Bone marrow (tissue), 2 donors: ENCODE measurements at places on chromosomes 1 and 21.

DNA sequence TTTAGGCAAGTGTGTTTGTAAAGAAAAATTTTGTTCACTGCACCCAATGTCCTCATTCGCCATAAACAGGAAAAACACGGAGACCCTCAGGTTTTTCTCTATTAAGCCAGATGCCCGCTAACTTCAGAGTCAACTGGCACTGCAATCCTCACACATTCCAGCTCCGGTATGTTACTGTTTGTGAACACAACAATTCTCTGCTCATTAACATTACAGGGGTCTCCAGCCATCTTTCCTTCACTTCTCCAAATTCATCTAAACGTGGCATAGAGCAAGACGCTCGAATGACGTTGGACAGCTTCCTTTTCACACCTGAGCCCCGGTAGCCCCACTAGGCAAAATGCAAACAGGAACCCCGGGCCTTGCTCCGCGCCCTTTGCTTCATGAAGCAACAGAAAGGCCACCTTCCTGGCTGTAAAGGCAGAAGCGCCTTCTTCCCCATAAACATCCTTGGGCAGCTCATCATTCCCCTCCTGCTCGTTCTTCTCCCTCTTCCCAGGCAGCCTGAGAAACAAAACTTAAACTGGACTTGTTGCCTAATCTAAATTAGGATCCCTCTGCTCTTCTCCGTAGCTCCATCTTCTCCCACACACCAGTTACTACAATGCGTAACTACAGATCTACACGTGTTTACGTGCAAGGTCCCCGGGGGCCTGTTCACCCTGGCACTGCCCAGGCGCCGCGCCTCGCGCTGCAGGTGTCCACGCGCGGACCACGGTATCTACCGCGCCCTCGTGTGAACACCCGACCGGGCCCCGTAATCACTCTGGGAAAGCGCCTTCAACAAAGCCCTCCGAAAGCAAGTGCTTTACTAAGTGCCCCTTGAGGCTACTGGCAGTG, 1.2 kb downstream of the LBR start:
- no peak for DNase-seq

- DNase-seq, result no peak
Measured at GRCh38 chr1:5659606-5660005, 332.6 kb downstream of the NPHP4 start.

- DNase-seq, result no peak
Measured at GRCh38 chr1:110188035-110188618, 22.0 kb upstream of the KCNC4 start.

- no peak for DNase-seq
Measured at GRCh38 chr1:237834048-237834447, 56.7 kb downstream of the ZP4 start.

DNA sequence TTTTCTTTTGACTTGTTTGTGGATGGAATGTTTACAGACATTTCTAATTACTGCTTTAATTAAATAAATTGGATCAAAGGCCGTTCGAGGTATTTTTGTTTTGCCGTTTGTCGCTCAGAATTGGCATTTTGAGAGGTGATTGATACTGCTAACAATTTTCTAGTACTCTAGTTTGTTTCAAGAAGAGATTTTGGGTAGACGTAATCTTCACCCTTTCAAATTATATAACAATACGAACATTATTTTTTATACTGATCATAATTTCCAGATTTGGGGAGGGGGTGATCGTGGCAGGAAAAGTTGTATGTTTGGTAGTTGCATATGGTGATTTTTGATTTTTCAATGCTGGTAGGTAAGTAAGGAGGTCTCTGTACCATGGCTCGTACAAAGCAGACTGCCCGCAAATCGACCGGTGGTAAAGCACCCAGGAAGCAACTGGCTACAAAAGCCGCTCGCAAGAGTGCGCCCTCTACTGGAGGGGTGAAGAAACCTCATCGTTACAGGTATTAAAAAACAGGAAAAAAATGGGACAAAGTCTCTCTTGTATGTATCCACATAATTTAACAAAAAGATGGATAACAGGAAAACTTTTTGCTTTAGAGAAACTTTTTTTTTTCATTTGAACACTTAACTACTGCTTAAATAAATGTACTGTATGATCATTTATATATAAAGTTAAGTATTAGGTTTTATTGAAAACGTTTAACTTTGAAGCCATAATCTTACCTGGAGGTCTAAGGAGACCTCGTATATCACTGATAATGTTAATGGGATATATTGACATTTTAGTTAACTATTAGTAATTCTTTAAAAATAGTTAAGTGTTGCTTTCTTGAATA, 1.7 kb downstream of the H3-3A start:
- DNase-seq, result no peak

DNA sequence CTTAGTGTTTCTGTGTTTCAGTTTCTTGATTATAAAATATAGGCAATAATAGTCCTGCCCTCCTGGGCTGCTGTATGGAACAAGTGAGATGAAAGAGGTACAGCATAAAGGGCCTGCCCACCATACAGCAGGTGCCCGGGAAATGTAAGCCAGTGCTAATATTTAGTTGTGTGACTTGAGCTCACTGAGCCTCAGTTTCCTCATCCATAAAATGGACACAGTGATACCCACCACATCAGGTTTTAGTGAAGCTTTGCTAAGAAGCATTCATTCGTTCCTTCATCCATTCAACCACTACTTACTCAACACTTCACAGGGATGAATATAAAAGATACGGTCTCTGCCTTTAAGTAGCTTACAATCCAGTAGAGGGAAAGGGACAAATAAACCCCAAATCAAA, 19.9 kb downstream of the CNTN2 start:
- no peak for DNase-seq

DNA sequence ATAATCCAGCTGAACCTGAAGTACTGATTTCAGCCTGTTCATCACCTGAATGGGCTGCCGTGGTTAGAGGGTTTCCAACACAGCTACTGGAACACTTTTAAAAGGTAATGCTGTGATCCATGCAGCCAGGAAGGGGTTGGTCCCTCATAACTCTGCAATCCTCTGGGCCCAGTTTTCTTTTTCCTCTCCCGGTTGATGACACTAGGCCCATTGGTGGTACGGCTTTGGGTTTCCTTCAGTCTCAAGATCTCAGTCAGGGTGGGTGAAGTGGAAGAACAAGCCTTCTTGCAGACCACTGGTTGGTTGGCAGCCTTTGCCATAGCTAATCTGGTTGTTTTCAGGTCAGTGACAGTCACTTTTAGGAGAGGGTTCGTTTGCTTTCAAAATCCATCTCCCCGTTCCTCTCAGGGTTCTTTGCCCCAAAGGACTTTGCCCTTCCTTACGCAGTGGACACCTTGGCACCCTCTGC, 502 bp upstream of the SLC35A3 start:
- DNase-seq, result no peak

DNA sequence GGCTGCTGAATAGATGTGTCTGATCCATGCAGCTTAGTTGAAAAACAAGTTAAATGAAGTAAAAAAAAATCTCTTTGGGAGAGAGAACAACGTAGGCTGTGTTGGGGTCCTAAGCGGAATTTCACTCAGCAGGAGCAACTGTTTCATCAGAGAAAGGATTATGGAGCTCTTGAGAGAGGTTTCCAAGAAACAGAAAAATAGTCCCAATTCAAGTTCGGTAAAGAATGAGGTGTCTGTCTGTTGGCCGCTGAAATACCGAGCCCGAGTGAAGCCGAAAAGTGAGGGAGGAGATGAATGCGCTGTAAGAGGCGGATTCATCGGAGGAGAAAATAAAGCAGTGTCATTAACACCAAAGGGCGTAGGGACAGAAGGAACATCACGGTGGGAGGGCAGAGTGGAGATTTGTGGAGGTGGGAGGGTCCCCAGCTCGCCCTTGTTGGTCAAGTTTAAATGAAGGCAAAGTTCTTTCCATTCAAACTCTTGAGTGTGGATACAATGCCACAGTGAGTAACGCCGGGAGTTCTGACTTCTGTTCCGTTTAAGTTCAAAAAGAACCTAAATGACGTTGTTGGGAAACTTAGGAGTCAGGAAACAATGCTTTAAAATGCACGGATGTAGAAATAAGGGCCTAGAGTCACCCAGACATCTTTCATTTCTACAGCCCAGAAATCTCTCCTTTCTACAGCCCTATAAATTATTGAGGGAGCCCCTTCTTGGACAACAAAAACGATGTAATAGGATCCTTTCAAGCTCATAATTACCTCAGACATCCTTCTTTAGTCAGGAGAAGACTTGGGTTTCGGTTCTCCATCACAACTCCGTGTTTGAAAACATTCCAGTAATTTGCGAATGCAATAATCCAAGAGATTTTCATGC, 15.6 kb upstream of the SLC45A1 start:
- DNase-seq, result no peak
